ENCODE measurements at places on chromosomes 4 and X. TPM values are rescaled to one million over a fixed set of nuclear protein-coding genes. Genes with fewer than 3 reads are reported as not detected.

GRCh38 chr4:2402048-2402842 is 16.2 kb downstream of the ZFYVE28 start:
- DNase-seq: peak; percentile 54

Gene SPIN4
- total RNA-seq: 5.8 TPM

DNA sequence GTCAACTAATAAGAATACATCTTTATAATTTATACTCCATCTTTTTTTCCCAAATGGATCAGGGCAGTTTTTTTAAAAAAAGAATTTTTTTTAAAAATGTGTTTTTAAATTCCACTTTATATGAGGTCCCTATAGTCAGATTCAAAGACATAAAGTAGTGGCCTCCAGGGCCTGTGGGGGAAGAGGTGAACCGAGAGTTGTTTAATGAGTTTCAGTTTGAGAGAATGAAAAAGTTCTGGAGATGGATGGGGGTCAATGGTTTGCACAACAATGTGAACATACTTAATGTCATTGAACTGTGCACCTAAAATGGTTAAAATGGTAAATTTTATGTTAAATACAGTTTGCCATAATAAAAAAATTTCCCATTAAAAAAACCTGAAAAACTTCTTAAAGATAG is 53.8 kb downstream of the ZNF827 start:
- no peak for DNase-seq

DNA sequence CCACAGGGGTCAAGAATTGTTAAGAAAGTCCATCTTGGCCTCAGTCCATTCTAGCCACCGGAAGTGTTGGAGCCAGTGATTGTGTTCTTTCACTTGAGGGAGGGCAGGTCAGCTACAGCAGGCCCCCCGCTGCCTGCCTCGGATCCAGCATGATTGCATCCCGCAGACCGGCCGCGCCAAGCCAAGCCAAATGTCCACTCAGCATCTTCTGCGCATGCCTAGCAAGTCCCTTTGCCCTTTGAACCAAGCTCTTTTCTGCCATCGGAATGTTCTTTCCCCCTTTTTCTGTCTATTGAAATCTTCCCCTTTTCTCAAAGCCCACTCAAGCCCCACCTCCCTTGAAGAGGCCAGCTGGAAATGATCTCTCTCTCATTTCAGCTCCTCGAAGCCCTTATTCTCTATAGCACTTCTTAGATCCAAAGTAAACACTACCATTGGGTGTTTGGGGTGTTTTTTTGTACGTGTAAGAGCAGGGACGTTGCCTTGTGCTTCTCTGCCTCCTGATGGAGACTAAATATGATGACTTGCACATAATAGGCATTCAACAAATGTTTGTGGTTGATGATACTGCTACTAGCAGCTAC is 147.8 kb upstream of the BCOR start:
- peak; percentile 5 for DNase-seq

DNA sequence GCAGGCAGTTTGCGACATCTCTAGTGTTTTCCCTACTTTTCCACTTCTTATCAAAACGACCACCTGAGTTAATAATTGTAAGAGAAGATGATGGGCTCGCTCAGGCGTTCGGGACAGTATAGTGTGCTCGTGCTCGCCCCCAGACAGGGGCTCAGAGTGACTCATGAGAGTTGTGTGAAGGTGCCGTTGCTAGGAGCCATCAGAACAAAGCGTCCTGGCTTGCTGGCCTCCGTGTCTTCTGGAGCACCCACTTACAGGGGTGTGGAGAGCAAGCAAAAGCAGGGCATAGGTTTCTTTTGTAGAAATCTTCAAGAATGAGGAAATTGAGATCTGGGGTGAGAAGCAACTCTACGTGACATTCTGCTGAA is 73.0 kb upstream of the ADGRG2 start:
- no peak for DNase-seq

Gene FAT1
- total RNA-seq: 261 TPM

GRCh38 chr4:107725281-107725859 is 5.3 kb upstream of the PAPSS1 start:
- DNase-seq: peak; percentile 24

DNA sequence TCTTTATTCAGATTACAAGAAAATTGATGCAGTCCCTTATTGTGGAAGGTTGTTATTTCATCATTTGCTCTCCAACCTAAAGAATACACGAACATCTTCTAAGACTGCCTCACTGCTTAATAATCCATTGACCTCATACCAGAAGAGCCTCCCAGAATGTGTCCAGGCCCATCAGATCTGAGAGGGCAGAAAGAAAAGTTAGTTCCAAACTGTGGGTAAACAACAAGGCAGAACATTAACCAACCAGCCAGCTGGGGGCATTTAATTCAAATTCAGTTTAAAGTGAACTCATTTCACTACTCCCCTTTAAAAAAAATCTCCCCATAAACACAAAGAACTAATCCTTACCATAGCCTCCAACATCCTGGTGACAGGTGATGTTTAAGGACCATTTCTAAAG is 13.8 kb downstream of the GPC4 start:
- DNase-seq: peak; percentile 32

- DNase-seq: no peak
These were observed 75.5 kb downstream of the TBC1D9 start for GRCh38 chr4:140680686-140681085.

Gene TMEM131L
- 5.7 TPM for total RNA-seq

DNA sequence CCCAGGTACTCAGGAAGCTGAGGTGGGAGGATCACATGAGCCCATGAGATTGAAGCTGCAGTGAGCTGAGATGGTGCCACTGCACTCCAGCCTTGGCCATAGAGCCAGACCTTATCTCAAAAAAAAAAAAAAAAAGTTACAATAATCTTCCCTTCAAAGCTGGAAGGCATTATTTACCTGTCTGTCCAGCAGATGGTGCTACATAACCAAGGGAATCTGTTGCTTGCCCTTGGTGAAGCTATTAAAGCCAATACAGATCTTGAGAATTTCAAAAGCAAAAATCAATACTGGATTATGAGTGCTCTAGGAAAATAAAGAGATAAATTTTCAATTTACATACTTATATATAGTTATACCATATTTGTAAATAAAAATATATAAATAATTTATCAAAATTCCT is 25.9 kb downstream of the PKD2 start:
- DNase-seq: peak; percentile 72

Gene GPAT3
- 1.7 TPM for total RNA-seq

Gene SPON2
- total RNA-seq: 3.4 TPM

GRCh38 chrX:101097546-101098453 is at the start of gene CENPI:
CENPI (plus strand) TSS chrX:101098204; CDS start chrX:101101071, 2,867 bp downstream.
- peak; percentile 92 for DNase-seq

Data from GM23248 (cell line).